ENCODE measurements at places on chromosomes 3 and 15.

DNA sequence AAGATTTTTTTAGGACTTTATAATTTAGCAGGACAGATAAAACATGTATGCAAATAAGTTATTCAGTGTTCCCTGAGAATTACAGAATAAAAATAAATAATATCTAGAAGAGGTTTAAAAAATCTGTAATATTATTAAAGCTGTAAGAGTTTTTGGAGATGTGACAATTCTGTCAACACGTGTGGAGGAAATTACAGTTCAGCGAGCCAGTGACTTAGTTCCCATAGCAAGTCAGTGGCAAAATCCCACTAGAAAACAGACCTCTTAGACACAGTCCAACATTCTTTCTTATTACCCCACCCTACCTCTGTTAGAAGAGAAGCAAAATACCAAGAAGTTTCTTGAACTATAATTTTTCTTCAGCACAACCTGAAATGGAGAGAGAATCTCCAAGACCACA lies 16.2 kb upstream of the DENND6A start:
- no peak for DNase-seq

DNA sequence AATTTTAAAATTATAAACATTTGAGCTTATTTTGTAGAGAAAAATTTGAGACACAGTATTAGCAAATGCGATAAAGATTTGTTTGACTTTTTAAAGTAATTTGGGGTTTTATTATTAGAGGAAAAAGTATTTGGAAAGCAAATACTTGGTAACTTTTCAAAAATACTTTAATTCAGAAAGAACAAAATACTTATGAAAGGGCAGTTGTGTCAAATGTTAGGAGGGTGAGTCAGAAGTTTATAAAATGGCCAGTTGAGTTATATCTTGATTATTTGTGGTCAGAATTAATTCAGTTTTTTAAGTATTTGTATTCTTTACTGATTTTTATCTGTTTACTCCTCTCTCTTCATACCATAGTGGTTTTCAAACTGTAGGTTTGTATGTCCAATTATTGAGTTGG lies 12.1 kb downstream of the LACTB start:
- no peak for DNase-seq

GRCh38 chr3:385151-385550 lies 188.6 kb downstream of the CHL1 start:
- DNase-seq: no peak

DNA sequence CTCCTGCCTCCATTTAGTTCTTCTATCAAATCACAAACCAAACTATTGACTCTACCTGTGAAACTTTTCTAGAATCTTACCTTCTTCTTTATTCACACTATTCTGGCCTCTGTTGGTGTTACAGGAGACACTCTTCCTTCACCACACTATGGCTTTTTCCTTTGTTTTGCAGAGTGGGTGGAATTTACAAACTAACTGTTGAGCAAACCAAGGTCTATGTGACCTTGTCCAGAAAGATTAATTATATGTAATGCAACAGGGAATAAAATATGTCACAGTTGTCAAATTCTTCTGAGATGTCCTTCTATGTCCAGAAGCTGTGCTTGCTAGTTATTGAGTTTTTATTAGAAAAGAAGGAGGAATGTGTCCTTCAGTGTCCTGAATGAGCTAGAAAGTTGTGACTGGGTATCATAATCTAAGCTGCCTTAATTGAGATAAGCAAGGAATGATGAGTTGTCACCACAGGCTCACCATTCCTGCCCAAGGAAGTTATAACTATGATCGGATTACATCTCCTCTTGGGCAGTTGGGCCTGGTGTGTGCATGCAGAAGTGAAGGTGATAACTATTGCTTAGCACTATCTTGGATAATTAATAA lies 21.7 kb downstream of the ARL14 start:
- DNase-seq: no peak

DNA sequence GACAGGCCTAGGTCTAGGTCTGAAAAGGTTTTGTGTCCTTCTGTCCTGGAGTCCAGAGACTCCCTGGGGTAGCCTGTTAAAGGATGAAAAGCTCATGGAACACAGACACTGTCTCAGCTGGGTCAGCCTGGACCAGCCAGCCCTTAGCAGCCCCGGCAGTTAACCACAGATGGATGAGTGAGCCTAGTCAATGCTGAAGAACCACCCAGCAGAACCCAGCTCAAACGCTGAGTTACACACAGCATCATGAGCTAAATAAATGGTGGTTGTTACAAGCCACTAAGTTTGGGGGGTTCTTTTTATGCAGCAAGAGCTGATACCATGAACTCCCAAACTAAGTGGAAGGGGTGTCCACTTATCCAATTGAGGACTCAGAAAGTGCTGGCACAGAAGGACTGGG lies 472.8 kb upstream of the PROK2 start:
- no peak for DNase-seq

DNA sequence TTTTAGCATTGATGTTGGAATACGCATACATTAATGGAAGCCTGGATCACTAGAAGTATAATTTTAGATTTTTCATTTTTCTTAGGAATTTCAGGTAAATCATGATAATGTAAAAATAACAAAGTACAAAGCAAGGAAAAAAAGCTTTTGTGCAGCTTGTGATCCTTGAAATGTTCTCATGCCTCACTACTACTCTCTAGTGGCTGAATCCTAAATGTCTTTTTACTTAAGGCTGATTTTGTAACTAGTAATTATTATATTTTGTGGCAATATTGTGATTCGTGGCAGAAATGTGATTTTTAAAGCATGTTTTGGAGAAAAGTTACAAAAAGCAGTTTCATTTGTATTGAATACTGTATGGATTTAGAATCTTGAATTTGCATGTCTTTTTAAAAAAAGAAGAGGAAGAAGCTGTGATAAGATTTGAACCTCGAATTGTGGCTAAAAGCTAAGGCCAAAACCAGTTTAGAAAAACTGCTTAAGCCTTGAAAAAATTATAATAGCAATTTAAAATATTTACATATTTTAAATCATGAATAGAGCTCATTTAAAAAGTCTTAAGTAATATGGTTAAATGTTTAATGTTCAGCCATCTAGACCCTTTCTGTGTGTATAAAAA lies 39.0 kb downstream of the U2SURP start:
- DNase-seq: no peak

DNA sequence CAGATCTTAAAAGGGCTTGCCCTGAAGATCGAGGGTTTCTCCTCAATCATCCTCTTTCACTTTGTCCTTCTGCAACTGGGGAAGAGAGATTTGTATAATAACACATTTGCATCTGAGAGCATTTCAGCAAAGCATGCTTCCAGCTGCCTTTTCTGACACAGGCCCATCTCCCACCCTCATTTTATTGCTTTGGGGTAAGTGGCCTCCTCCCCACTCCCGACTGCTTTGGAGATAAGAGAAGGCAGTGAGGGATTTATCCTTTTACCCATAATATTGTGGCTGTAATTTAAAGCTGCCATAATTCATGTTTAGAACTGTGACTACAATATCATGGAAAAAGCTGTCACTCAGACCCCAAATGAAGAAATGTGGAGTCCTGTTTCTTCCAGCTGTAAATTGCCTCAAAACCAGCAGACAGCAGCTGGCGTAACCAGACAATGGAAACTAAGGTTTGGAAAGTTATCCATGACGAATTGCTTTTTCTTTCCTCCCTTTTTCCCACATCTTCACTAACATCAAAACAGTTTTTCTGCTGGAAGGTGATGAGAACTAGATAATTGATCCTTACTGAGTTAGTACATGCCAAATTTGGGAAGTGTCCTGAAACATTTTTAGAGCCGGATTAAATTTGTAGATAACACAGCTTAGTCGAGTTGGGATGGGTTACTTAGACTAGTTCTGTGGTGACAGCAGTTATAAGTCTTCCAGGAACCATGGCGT lies 104.2 kb upstream of the PFN2 start:
- DNase-seq: no peak

DNA sequence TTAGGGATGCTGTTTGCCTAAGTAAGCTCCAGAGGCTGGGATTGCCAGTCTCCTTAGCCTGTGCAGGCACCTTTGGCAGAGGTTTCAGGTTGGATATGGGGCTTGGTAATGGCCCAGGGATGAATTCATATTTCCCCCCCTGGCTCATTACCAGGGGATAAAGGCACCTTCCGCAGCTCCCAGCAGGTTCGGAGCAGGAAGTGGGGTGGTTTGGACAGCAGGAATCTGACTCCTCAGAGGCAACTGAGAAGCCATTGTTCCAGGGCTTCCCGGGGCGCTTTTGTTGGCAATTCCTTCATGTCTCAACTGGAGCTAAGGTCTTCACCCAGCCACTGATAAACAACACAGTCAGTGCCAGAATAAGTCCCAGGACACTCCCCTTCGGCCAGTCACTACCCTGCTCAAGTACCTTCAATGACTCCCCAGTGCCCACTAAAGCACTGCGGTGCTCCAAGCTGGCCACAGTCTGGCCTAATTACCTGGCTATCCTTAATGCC lies 85.3 kb upstream of the SLC6A6 start:
- no peak for DNase-seq

- DNase-seq: no peak
Observed at GRCh38 chr3:100425316-100425715, 24.0 kb downstream of the LNP1 start.

GRCh38 chr3:170999737-171000242 lies 26.7 kb downstream of the SLC2A2 start:
- no peak for DNase-seq

GRCh38 chr3:127914584-127914983 lies 448 bp upstream of the KBTBD12 start:
- DNase-seq: no peak

GRCh38 chr3:45565342-45565741 lies 29.2 kb upstream of the LIMD1 start:
- DNase-seq: no peak

Data from stimulated activated CD4-positive, alpha-beta T cell treated with anti-CD3 and anti-CD28 coated beads, Interleukin-12 subunit alpha, Interleukin-12 subunit beta, amount 100 ng/mL, for 4 hours (primary cell).